Activated CD4-positive, alpha-beta T cell treated with anti-CD3 and anti-CD28 coated beads, Interleukin-10, Interleukin-2, amounts not matched to agents 100 ng/mL and 50 ng/mL, durations not matched to agents 16 hours and 8 hours (primary cell): ENCODE measurements at places on chromosomes 3 and 15.

DNA sequence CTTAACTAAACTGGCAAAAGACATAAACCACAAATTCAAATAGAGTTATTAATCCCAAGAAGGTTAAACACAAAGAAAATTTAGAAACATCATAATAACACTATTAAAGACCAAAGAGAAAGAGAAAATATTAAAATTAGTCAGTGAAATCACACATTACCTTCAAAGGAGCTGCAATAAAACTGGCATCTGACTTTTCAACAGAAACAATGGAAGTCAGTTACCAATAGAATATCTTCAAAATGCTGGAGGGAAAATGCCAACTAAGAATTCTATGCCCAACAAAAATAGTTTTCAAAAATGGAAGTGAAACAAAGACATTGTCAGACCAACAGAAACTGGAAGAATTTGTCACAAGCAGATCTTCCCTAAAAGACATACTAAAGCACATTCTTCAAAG lies 68.7 kb upstream of the RNF7 start:
- no peak for DNase-seq

DNA sequence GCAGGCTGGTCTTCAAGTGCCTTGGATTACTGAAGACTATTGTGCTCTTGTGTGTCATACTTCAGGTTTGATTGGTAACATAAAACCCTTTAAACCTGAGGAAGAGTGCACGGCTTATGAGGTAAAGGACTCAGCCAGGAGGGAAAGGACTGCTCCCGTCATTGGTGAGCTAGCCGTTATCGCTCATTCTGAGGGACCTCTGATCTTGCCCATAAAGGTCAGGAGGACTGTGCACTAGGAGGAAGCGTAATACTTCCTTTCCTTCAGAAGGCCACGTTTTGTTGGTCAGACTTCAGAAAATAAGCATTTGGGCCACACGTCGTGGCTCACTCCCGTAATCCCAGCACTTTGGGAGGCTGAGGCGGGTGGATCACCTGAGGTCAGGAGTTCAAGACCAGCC lies 37.7 kb downstream of the PXK start:
- no peak for DNase-seq

DNA sequence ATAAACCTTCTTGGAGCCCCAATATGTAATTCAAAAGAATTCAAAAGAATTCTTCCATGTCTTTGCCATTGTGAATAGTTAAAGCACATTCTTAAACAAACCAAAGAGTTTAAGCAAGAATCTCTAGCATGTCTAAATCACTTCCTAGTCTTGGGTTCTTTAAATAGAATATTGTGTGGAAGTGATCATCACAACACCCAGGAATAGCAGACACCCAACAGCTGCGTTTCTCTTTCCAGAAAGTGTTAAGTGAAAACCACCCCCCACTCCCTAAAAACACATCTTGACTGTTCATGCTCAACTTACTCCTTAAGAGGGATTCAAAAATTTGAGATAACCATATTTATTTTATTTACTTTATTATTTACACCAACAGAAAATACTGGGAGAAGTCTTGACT lies 24.1 kb upstream of the CAPN7 start:
- DNase-seq, result no peak

GRCh38 chr3:4994823-4995499 lies 15.7 kb downstream of the BHLHE40 start:
- no peak for DNase-seq

GRCh38 chr15:74367296-74367854 lies at the start of gene CYP11A1:
Gene CYP11A1, minus strand, starts transcription at chr15:74367646. Its CDS starts 61 bp downstream, at chr15:74367585.
- DNase-seq, result no peak

GRCh38 chr3:31896648-31897433 lies 84.2 kb downstream of the OSBPL10 start:
- no peak for DNase-seq

DNA sequence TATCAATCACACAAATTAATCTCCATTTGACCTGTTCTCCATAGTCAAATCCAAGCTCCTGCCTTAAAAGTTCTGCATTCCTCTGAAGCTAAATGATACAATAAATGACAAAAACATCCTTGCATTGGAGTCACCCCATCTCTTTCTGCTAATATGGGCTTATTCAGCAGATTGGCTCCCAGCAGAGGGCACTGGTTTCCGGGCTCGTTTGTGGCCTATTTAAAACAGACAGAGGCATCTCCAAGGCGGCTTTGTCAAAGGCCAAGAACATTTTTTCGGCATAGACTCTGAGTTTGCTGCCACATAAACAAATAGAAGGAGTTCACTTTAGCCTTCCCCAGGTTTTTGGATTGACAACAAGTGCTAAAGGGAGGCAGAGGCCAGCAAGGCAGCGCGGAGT lies 204.4 kb upstream of the RASGRP1 start:
- no peak for DNase-seq

GRCh38 chr15:63596676-63597037 lies 530 bp upstream of the FBXL22 start:
- DNase-seq, result no peak

- DNase-seq, result no peak
Measured at GRCh38 chr3:133303430-133303829, 96.4 kb upstream of the BFSP2 start.

DNA sequence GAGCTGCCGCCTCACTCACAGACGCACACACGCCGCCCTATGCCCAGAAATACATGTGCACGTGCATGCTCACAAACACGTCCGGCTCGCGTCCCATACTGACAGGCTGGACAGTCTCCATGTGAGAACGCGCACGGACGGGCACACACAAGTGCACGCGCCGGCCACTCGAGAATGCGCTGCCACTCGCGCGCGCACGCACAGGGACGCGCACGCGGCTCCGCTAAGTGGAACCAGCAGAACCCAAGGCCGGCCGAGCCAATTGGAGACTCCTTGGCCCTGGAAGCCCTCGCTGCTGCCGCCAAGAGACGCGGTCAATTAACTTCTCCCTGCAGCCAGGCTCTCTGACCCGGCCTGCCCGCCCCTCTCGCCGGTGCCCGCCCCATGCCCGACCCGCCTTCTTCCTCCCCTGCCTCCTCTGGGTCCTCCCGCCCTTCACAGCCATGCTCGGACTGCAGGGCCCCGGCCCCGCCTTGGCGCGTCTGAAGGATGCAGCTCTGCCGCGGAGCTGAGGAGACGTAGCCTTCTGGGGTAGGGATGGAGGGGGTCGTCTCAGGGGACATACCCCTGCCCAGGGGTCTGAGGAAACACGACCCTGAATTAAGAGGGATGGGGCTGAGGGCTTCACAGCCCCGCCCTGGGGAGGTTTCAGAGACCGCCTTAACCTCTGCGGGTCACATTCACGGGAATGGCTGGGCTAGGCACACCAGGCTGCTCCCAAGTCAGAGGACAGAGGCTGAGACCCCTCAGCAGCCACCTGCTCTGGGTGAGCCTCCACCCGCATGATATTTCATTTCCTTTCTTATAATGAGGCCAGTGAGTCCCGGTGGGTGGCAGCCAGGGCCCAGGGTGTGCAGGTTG lies 15.0 kb downstream of the PTH1R start:
- DNase-seq, result peak; percentile 12

GRCh38 chr3:43213631-43214030 lies 72.7 kb upstream of the SNRK start:
- no peak for DNase-seq

DNA sequence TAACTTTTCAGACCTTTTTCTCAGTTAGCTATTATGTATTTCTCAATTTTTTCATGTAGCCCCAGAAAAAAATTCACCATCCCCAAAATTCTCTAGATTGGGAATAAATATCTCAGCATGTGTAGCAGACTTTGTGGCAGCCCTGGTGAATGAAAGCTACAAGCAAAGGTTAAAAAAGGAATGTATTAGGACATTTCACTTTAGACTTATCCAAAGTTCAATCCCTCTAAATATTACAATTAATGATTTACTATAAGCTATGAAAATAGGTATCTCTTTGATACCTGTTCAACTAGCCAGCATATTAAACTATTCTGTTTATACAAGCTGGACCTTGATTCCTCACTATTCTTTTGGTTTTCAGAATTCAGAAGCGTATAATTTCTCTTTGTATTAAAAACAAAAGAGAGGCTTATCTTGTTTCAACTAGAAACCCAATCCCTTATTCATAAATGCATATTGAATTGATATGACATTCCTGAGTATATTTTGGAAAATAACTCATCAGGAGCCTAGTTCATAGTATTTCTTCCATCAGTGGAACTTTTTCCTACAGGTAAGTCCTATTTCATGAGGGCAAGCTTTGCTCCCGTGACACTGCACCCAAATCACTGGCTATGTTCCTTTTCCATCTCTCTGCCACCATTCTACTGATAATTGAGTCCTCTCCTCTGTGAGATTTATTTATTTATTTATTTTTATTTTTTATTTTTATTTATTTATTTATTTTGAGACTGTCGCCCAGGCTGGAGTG lies 38.0 kb downstream of the WDR72 start:
- DNase-seq, result no peak

GRCh38 chr3:133761605-133762484 lies 15.7 kb downstream of the TF start:
- DNase-seq, result no peak

GRCh38 chr3:105559856-105560255 lies 193.1 kb downstream of the ALCAM start:
- no peak for DNase-seq

DNA sequence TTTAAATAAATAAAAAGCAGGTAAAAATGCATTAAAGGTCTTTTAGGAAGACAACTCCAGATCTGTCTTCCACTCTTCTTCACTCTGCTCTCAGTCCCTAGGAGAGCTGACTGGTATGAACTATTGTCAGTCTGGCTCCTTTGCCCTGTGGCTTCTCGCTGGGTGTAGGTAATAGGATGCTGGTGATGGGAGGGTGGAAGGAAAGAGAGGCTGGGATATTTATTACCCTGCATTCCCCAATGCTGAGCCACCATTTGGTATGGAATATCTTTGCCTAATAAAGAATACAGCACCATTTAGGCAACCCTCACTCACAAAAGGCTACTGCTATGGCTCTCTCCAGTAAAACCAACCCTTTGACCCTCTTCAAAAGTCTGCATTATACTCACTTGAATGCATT lies 326.9 kb downstream of the CNTN3 start:
- DNase-seq, result no peak

- DNase-seq, result peak; percentile 47
Measured at GRCh38 chr15:65870889-65871533, 1.7 kb downstream of the RAB11A start.

- no peak for DNase-seq
Measured at GRCh38 chr15:66505818-66506217, 692 bp downstream of the ZWILCH start.

GRCh38 chr3:32869513-32870047 lies 51.8 kb downstream of the TRIM71 start:
- no peak for DNase-seq

GRCh38 chr3:152352554-152352953 lies 83.8 kb downstream of the MBNL1 start:
- DNase-seq, result peak; percentile 53

- peak; percentile 6 for DNase-seq
Measured at GRCh38 chr15:53072077-53072476, 281.9 kb upstream of the ONECUT1 start.

GRCh38 chr15:59862191-59863155 lies 141.6 kb upstream of the FOXB1 start:
- DNase-seq, result no peak

DNA sequence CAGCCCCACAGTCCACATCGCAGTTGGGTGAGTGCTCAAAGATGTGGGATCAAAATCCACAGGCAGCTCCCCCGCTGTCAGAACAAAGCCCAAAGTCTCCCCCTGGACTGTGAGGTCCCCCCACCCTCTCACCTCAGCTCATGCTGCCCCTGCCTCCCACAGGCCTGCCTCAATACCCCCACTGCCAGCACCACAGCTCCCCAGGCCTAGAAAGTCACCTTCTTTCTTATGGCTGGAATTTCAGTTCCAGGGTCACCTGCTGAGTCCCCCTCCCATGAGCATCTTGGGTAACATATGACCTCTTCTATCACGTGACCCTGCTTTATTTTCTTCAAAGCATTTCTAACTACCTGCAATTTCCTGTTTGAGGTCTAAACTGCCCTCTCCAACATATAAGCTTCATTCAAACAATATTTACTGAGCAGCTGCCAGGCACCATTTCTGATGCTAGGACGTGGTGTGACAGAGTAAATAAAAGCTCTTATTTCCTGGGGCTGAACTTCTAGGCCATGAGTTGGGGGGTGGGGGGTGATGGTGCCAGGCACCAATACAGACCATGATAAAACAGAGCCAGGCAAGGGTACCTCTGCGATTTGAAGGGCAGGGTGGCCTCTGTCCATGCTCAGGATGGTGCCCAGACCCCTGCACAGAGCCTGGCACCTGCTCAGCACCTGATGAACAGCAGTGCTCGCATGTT lies 2.4 kb upstream of the TMEM89 start:
- DNase-seq, result no peak

DNA sequence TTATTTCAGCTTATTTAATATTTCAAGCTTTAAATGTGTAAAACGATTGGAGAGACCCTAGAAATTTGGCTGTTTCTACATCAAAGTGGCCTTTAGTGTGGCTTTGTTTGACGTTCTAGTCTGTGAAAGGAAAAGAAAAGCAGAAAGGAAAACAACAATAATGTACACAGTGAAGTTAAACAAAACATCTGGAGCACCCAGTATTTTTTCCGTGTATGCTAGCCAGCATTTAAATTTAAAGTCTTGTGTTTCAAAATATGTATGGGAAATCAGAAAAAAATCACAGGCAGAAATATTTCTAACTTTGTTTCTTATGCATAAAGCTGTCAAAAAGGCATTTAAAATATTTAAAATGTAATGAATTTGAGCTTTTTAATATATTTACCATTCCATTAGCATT lies 218.1 kb downstream of the NAALADL2 start:
- no peak for DNase-seq

- no peak for DNase-seq
Measured at GRCh38 chr15:76298986-76299385, 12.3 kb downstream of the ETFA start.

- no peak for DNase-seq
Measured at GRCh38 chr15:47289656-47290055, 427.6 kb upstream of the SEMA6D start.

DNA sequence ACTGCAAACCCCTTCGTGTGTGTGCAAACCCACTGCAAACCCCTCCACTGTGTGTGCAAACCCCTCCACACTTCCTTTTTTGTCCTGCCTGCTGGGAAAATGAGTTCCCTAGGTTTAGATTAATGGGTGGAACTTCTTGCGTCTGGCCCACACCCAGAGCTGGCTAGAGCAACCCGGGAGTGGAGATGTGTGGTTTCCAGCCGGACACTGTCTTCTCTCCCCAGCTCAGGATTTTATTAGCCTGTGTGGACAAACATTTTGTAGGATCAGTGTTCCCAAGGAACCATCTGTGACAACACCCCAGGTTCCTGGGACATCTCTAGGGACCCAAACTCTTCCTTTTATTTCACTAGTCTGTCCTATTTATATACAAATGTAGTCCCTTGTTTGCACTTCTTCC lies 9.6 kb upstream of the LRRK1 start:
- no peak for DNase-seq

GRCh38 chr3:11539677-11540076 lies 104.0 kb downstream of the VGLL4 start:
- no peak for DNase-seq

- DNase-seq, result no peak
Measured at GRCh38 chr3:21654241-21654640, 96.8 kb downstream of the ZNF385D start.

- DNase-seq, result no peak
Measured at GRCh38 chr15:74311734-74312444, 55.6 kb downstream of the CYP11A1 start.
